ENCODE measurements at places on chromosomes 4 and X. TPM values are rescaled to one million over a fixed set of nuclear protein-coding genes. Genes with fewer than 3 reads are reported as not detected.

Gene NAA11
- total RNA-seq = not detected

DNA sequence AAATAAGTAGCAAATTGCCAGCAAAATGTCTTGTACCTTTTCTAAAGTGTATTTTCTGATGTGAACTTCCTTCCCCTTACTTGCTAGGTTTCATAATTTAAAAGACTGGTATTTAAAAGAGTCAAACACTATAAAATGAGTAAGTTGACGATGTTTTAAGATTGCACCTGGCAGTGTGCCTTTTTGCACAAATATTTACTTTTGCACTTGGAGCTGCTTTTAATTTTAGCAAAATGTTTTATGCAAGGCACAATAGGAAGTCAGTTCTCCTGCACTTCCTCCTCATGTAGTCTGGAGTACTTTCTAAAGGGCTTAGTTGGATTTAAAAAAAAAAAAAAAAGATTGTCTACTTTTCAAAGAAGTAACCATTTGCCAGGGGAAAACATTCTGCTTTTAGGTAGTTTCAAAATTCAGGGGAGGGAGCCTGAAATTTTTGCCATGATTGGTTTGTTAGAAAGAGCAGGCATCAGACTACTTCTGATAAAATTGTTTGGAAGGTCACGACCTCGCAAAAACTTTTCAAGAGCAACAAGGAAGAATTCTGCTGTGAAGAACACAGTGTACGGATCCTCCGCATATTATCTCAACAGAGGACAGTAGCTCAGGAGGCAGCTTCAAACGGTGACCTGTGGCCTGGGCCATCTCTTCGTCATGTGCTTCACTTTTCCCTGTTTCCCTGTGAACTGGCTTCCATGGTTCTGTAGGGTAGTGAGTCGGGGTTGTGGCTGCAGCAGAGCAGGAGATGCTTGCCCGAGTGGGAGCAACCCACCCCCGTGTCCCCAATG, 66.1 kb downstream of the CDS1 start:
- no peaks in the 10 kb centered on the region for H3K27me3 ChIP-seq
- no peak overlapping the region for H3K4me3 ChIP-seq
- no peak for DNase-seq
- peaks cover 3% of the 10 kb centered on the region for H3K4me1 ChIP-seq

GRCh38 chrX:2313864-2314640, 186.7 kb downstream of the DHRSX start:
- peaks cover 22% of the 10 kb centered on the region for H3K36me3 ChIP-seq
- no peak for DNase-seq
- H3K4me1 ChIP-seq = peaks cover 13% of the 10 kb centered on the region
- H3K4me3 ChIP-seq = no peak overlapping the region
- H3K27me3 ChIP-seq = no peaks in the 10 kb centered on the region

GRCh38 chr4:152052451-152053057, 291.7 kb upstream of the GATB start:
- H3K36me3 ChIP-seq = peaks cover 9% of the 10 kb centered on the region
- H3K4me3 ChIP-seq = no peak overlapping the region
- peak overlapping the region; percentile 62 for H3K27ac ChIP-seq
- no peak for DNase-seq
- H3K4me1 ChIP-seq = peaks cover 26% of the 10 kb centered on the region

- H3K4me1 ChIP-seq = peaks cover 2% of the 10 kb centered on the region
- H3K27me3 ChIP-seq = no peaks in the 10 kb centered on the region
- peaks cover 3% of the 10 kb centered on the region for H3K36me3 ChIP-seq
- H3K27ac ChIP-seq = no peak overlapping the region
- no peak overlapping the region for H3K4me3 ChIP-seq
Observed at GRCh38 chrX:147958291-147958690, 22.8 kb upstream of the FMR1NB start.

DNA sequence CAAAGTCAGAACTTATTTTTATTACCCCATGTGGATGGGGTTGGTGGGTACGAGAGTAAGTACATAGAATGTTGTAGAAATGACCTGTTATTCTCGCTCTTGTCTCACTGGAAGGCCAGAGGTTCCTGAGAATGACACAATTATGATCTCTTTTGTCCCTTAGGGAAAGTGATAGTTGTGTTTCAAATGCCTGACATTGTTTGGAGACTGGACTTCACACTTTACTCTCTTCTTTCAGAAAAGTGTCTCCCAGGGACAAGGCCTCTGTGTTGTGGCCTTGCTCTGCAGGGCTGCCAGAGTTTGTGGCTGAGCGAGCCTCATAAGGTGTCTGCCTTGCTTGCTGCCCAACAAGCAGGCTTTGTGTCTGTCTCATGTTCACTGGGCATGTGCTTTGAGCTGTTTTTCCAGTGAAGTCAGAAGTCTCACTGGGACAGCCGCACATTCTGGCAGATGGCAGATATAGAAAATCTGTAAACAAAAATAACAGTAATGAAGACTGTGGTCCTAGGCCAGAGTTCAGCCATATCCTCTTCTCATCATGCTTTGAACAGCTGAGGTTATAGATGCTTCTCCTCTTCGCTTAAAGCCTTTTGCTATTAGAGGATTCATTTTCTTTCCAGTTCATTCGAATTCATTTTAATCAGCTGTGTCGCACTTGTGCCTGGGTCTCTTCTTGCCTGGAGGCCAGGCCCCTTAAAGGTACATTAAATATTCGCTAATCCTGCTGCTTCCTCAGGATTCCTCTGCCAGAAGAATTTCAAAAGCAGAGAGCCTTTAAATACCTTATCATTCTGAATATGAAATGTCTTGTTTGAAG, 14.4 kb downstream of the PPEF1 start:
- H3K4me1 ChIP-seq = peaks cover 5% of the 10 kb centered on the region
- DNase-seq = no peak
- peak overlapping the region; percentile 5 for H3K27ac ChIP-seq
- H3K27me3 ChIP-seq = no peaks in the 10 kb centered on the region

DNA sequence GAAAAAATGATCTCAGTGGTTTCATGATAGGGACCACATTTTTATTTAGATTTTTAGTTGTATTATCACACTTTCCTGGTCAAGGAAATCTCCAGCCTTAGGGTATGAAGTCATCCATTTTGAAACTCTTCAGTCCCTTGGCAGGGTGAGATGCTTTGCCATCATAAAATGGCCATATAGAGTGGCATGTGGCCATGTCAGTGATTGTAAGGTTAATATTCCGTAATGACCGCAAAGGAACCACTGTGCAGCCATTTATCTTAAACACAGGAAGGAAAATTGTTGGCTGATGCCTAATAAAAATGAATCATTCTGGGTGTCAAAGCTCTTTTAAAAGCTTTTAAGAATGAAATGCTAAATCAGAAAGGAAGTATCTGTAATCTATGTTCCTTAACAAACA, 35.6 kb downstream of the COMMD8 start:
- no peaks in the 10 kb centered on the region for H3K36me3 ChIP-seq
- H3K27me3 ChIP-seq = no peaks in the 10 kb centered on the region
- H3K4me1 ChIP-seq = no peaks in the 10 kb centered on the region

GRCh38 chr4:133592591-133592990, 443.5 kb downstream of the PCDH10 start:
- H3K27me3 ChIP-seq = no peaks in the 10 kb centered on the region
- H3K36me3 ChIP-seq = no peaks in the 10 kb centered on the region
- no peak for DNase-seq
- H3K27ac ChIP-seq = no peak overlapping the region
- no peak overlapping the region for H3K4me3 ChIP-seq
- peaks cover 18% of the 10 kb centered on the region for H3K4me1 ChIP-seq

GRCh38 chr4:106796876-106797275, 239.2 kb downstream of the DKK2 start:
- DNase-seq = no peak
- no peaks in the 10 kb centered on the region for H3K36me3 ChIP-seq
- no peak overlapping the region for H3K27ac ChIP-seq
- no peaks in the 10 kb centered on the region for H3K27me3 ChIP-seq
- H3K4me3 ChIP-seq = no peak overlapping the region

Gene CYTL1
- 13.9 TPM for total RNA-seq

Gene DUX4
- not detected for total RNA-seq

DNA sequence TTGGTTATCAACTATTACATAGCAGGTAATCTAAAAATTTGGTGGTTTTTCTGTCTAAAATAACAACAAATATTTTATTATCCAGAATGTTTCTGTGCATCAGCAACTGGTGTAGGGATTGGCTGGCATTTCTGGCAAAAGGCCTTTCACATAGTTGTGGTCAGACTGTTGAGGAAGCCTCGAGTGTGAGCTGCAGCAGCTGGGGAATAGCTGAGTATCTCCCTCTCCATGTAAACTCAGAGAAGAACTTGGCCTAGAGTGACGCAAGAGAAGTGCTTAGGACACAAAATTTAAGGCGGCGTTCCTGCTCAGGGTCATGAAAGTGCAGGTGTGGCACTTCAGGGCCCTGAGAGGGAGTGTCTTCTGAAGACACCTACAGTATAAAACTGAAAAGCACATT, 558.9 kb downstream of the SPOCK3 start:
- peaks cover 3% of the 10 kb centered on the region for H3K4me1 ChIP-seq
- DNase-seq = no peak
- H3K27me3 ChIP-seq = no peaks in the 10 kb centered on the region
- no peaks in the 10 kb centered on the region for H3K36me3 ChIP-seq

DNA sequence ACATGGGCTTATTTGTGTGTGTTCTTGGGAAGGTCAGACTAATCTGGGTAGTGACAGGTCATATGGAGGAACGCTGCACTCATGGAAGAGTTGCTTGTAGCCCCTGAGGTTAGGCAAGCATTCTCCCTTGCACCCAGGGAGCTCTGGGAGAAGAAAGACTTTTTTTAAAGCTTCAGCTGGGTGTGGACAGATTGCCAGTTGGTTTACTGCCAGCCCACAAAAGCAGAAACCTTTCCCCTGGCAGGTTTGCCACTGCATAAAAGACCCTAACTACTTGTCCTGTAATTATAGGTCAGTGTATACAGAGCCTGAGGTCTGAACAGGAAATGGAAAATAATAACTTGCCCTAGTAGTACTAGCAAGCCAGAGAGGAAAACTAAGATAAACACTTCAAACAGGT, 7.4 kb upstream of the NFKB1 start:
- no peak for DNase-seq
- no peaks in the 10 kb centered on the region for H3K27me3 ChIP-seq
- no peak overlapping the region for H3K27ac ChIP-seq
- no peaks in the 10 kb centered on the region for H3K36me3 ChIP-seq
